ENCODE measurements at places on chromosomes 3 and 15.

DNA sequence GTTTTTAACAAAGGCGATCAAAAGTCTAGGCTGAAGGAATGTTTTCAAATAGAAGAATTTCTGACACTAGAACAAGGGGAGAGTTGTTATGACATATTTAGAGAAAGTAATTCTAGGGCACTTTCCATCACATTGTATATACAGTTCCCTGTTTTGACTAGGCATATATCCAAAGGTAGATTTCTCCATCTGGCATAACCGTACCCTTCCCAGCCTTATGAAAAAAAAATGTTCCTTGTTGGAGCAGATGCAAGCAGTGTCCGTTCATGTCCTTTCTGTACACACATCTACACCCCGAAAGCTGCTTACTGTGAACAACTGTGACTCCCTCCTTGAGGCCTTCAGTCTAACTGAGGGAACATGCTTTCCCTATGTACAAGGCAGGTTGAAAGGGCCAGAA is 271.7 kb upstream of the GBE1 start:
- no peak for DNase-seq

DNA sequence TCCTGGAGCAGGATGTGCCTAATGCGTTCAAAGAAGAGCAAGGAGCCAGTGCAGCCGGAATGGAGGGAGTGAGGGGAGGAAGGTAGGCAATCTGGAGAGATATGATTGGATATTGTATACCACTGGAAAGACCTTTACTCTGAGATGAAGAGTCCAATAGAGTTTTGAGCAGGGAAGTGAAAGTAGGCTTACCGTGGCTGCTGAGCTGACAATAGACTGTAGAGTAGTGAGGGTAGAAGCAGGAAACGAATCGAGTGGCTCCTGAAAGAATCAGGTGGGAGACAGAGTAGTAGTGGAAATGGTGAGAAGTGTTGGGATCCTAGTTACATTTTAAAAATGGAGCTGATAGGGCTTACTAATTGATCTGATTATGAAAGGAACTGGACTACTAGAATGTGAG is 51.8 kb upstream of the NUDT16 start:
- no peak for DNase-seq

- no peak for DNase-seq
These were observed 77.9 kb upstream of the C2CD4B start for GRCh38 chr15:62242999-62243398.

- no peak for DNase-seq
These were observed 22.7 kb downstream of the DGKG start for GRCh38 chr3:186339180-186339918.

GRCh38 chr3:56915966-56916586 is 114.3 kb upstream of the ARHGEF3 start:
- DNase-seq: no peak

DNA sequence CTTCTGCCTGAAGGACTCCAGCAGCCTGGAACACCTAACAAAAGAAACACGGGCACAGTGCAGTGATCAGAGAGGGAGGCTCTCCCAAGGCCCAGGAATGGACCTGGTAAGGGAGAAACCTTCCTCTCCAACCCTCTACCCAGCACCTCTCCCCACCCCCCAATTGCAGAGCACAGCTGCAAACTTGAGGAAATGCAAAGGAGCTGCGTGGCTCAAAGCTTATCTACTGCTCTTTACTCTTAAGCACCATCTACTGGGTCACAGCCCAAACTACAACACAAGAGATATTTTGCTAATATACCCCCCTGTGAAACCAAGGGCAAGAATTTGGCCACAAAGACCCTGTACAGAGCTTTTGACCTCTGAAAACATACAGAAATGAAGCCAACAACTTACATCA is 328.3 kb downstream of the OXSM start:
- DNase-seq: no peak
